Epithelial cell of alveolus of lung (primary cell): ENCODE measurements at places on chromosomes 6 and 20. TPM values are rescaled to one million over a fixed set of nuclear protein-coding genes. Genes with fewer than 3 reads are reported as not detected.

HFE gene
- 9.2 and 10.7 TPM in 2 replicates for total RNA-seq

EFHC1 gene
- total RNA-seq: 14.5 and 17.4 TPM in 2 replicates

DEFB132 gene
- not detected in 2 replicates for total RNA-seq

LPA gene
- not detected in 2 replicates for total RNA-seq

CRIP3 gene
- total RNA-seq: not detected in 2 replicates

PTCRA gene
- total RNA-seq: not detected in 2 replicates

DAAM2 gene
- 2.5 and 23.4 TPM in 2 replicates for total RNA-seq

RNF182 gene
- total RNA-seq: 2.2 and 5.3 TPM in 2 replicates

CUTA gene
- 205 and 287 TPM in 2 replicates for total RNA-seq

PKIB gene
- total RNA-seq: 1.9 and 2.6 TPM in 2 replicates

TPX2 gene
- total RNA-seq: 35.1 and 61.2 TPM in 2 replicates

CFB gene
- total RNA-seq: 5.2 and 10.7 TPM in 2 replicates

TSPO2 gene
- not detected in 2 replicates for total RNA-seq

TRAPPC3L gene
- not detected in 2 replicates for total RNA-seq

EDN1 gene
- total RNA-seq: 0.24 and 3.4 TPM in 2 replicates

ROMO1 gene
- total RNA-seq: 335 and 561 TPM in 2 replicates

SERAC1 gene
- total RNA-seq: 2.6 and 2.9 TPM in 2 replicates

ECT2L gene
- not detected in 2 replicates for total RNA-seq

PLCB4 gene
- total RNA-seq: 0.16 and 1.7 TPM in 2 replicates

CD24 gene
- 6.5 and 32.8 TPM in 2 replicates for total RNA-seq

ADGRF5 gene
- 1.2 and 3.2 TPM in 2 replicates for total RNA-seq

TP53TG5 gene
- not detected in 2 replicates for total RNA-seq

RPRD1B gene
- total RNA-seq: 10.3 and 20.4 TPM in 2 replicates

NRSN1 gene
- not detected in 2 replicates for total RNA-seq

EYS gene
- not detected in 2 replicates for total RNA-seq

SYTL3 gene
- total RNA-seq: 1.3 and 1.4 TPM in 2 replicates

ASIP gene
- total RNA-seq: not detected in 2 replicates

HIVEP2 gene
- 10.7 and 14.8 TPM in 2 replicates for total RNA-seq

AVP gene
- not detected in 2 replicates for total RNA-seq

NHSL1 gene
- total RNA-seq: 15.1 and 22.0 TPM in 2 replicates

DOK5 gene
- 2.1 and 4.3 TPM in 2 replicates for total RNA-seq

SIRPD gene
- not detected in 2 replicates for total RNA-seq

PARD6B gene
- total RNA-seq: 1.0 and 1.9 TPM in 2 replicates

EFCAB8 gene
- total RNA-seq: under 0.01 TPM in 1 of 2 replicates, not detected in the other
